ENCODE measurements at places on chromosomes 13 and 19.
A peak's percentile ranks its signal among the peaks of the same experiment; 100 is the strongest.

DNA sequence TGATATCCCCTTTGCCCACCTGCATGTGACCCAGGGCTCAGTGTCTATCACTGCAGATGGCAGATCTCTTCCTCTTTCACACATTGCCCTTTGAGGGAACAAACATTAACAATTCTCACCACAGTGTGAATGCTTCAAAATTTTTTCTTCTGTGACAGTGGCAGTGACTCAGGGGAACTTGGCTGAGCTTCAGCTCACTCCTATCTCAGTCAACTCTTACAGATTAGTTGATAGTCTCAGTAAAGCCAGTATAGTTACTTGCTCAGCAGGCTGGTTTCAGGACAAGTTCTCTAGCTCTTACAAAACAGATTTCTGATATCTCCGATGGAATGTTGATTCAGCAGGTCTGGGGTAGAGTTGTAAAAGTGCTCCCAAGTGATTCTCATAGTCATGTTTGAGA, 166.9 kb downstream of the DLEU7 start:
- no peak for DNase-seq

DNA sequence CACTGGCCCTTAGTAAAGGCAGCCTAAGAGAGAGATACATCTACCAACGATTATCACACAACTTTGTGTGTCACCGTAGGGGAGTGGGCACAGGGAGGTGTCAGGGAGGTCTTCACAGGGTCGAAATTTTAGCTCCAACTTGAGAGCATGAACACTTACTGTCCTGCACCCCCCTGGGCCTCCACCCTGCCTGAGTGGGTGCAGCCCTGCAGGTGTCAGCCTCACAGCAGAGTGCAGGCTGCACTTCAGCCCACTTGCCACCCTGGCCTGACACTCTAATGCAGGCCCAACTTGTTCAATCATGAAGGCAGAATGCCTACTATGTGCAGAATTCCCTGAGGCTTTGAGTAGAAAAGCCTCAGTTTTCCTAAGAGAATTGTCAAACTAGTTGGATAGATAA, 4.0 kb upstream of the SMAD9 start:
- DNase-seq: no peak

GRCh38 chr19:33582914-33583313, 38.8 kb upstream of the CHST8 start:
- DNase-seq: no peak

GRCh38 chr13:60467098-60467497, 70.1 kb downstream of the TDRD3 start:
- DNase-seq: no peak

DNA sequence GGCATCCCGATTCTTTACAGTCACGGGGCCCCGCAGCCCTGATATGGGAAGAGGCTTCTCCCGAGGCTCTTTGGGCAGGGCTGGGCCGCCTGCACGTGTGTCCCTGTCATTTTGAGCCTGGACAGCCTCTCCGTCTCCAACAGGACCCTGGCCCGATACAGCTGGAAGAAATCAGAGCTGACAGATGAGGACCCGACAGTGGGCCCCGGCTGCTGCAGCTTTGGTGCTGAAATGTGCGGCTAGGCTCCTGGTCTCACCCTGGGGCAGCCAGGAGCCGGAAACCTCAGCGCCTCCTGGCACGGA, 3.2 kb downstream of the PIAS4 start:
- DNase-seq: no peak

DNA sequence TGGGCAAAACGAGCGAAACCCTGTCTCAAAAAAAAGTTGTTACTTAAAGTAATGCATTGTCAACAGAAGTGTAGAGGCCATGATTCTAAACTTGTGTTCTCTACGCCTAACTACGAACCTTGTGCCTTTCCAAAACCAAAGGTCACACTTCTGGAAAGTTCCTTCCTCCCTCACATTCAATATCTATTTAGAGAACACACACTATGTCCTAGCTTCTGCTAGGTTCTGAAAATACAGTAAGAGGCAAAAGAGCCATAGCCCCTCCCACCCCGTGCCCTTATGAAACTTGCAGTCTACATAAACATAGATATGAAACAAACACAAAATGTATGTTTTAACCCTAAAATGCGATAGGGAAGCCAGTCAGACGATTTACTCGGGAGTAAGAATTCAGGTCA, 36.4 kb downstream of the RNF6 start:
- DNase-seq: no peak

GRCh38 chr19:4877753-4878490, 10.5 kb upstream of the PLIN3 start:
- no peak for DNase-seq

GRCh38 chr13:73216381-73216831, 157.6 kb downstream of the KLF5 start:
- DNase-seq: no peak

DNA sequence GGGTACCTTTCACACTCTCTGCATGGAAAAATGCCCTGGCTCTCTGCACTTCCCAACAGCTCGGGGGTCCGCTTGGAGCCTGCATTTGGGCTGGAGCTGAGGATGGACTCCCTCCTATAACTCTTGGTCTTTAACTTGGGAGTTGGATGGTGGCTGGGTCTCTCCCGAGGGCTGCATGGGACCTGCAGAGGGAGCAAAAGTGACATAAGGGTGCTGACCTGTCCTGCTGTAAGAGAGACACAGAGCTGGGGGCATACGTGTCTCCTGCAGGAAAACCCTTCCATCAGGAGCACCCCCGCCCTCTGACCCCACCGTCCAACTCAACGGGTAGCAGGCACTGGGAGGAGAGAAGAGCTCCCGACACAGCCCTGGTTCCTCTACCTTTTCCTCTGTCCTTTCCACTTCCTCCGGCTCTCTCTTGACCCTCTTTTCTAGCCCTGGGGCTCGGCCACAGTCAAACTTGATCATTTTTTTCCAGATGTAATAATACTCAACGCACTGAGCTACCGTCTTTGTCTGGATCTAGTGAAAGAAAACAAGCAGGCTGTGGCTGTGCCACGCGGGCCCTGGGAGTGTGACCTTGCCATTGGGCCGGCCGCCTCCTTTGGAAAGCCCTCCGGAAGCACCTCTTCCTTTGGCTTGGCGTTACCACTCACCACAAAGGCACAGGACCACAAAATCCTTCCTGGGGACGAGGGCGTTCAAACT, 6.8 kb upstream of the NAPA start:
- no peak for DNase-seq

DNA sequence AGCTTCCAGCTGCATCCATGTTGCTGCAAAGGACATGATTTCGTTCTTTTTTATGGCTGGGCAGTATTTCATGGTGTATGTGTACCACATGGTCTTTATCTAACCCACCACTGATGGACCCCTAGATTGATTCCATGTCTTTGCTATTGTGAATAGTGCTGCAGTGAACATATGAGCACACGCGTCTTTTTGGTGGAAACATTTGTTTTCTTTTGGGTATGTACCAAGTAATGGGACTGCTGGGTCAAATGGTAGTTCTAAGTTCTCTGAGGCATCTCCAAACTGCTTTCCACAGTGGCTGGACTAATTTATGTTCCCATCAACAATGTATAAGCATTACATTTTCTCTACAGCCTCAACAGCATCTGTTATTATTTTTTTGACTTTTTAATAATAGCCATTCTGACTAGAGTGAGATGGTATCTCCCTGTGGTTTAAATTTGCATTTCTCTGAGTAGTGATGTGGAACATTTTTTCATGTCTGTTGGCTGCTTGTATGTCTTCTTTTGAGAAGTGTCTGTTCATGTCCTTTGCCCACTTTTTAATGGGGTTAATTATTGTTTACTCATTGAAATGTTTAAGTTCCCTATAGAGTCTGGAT, 6.8 kb upstream of the UBE2L5 start:
- no peak for DNase-seq

- DNase-seq: no peak
Measured at GRCh38 chr19:32471095-32471494, 65.5 kb downstream of the DPY19L3 start.

DNA sequence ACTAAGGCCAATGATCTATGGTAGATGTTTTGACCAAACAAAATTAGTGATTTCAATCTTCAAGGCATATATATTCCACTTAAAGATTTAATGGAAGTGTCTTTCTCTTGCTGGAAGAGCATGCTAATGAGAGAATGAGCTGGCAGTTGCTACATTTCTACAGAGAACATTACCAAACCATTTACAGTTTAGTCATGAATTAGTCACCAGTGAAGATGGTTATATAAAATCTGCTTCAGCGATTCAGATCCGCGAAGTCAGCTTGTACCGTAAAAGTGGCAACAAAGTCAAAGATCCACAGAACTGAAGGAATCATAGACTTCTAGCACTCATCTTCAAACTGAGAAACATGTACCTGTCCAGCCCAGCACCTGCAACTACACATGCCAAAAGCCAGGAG, 156.3 kb downstream of the SLITRK5 start:
- DNase-seq: no peak

GRCh38 chr19:6737873-6738786, 750 bp upstream of the GPR108 start:
- DNase-seq: peak; percentile 85

DNA sequence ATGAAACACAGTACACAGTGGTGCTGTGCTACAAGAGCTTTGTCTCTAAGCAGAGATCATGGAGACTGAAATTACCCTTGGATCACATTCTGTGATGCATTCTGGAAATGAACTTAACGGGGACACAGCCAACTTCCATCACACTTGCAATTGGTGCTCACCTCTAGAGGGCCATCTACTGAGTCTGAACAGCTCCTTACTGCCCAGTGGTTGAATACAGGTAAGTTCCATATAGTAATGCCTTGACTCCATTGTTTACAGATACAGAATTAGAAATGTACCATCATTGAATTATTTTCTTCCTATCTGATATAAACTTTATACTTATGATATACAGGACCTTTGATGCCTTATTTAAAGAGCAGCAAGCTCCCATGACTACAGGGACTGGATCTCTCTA, 686.4 kb downstream of the PCDH9 start:
- no peak for DNase-seq

DNA sequence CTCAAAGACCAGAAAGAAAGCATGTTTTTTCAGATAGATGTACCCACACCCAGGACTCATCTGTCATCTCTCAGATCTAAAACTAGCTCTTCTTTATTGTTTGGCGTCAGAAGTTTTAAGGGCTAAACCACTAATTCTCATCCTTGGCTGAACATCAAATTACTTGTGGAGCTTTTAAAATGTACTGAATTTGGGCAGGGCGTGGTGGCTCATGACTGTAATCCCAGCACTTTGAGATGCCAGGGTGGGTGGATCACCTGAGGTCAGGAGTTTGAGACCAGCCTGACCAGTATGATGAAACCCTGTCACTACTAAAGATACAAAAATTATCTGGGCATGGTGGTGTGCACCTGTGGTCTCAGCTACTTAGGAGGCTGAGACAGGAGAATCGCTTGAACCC, 47.4 kb downstream of the RCBTB2 start:
- no peak for DNase-seq

- DNase-seq: no peak
Measured at GRCh38 chr13:103884101-103884723, 818.0 kb upstream of the SLC10A2 start.

All from stimulated activated CD4-positive, alpha-beta T cell treated with anti-CD3 and anti-CD28 coated beads, Interleukin-1b, Interleukin-23, amount 100 ng/mL, for 48 hours (primary cell).